Peyer's patch (tissue), 4 donors: ENCODE measurements at places on chromosomes 16 and 17. TPM values are rescaled to one million over a fixed set of nuclear protein-coding genes. Genes with fewer than 3 reads are reported as not detected.

Gene KRT31
- not detected for total RNA-seq

Gene C17orf113
- 8.6 TPM for total RNA-seq

DNA sequence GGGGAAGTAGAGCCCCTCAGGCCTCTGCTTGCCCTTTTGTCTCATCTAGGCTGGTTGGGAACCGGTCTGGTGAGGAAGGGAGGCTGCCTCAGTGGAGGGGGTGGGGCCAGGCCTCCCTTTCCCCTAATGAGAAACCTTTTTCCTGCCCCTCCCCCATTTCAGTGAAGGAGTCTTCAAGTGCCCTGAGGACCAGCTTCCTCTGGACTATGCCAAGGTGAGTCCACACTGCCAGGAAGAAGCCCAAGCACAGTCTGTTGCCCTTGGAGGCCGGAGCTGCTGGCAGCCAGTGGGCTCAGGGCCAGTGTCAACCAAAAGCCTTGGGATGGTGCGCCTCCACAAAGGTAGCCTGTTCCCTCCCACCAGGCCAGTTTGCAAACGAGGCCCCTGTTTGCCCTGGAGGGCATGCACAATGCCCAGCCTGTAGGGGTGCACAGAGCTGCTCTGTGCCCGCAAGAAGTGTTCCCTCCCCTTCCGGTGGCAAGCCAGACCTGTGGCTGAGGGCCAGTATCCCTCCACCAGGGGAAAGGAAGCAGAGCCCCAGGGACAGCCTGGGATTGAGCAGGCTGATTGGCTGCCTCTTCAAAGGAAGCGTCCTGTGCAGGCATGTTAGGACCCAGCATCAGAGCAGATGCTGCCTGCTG is 3.4 kb downstream of the TRAF4 start:
- DNase-seq, result no peak

DNA sequence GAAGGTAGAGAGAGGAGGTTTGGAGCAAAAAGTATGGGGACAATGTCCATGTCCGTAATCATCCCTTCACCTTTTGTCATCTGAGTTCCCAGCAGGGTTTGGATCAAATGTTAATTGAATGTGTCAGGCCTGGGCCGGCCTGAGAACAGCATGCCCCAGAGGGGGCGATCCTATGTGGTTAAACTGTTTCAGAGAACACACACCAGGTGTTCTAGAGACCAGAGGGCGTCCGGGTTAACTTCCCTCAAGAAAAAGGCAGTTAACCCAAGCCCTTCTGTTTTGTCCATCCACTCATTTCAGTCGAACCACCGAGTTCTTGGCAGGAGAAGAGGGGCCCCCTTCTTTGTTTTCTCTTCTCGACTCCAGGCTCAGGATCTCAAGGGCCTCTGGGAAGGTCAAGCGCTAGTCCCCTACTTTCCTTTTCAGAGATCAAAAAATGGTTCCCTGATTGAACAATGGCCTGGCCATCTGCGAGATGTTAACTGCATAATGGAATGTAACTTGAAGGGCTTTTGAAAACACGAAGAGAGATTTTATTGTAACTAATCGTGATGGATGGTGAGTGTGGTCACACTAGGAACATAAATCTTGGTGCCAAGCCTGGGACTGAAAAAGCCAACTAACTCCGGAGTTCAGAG is 142.5 kb downstream of the IRX3 start:
- DNase-seq, result no peak

DNA sequence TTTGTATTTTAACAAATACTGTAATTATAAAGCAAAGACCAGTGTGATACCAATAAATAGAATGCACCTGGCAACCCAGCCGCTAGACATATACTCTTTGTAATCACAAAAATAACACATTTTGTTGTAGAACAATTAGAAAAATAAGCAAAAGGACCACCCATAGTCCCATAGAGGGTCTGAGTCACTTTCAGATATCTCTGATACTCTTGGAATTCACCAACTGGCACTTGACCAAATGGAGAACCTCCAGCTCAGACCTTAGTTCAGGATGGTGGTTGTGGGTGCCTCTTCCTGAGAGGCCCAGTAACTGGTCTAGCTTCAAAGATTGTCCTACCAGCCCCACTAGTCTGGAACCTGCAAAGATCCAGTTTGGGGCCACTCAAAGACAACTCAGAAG is 789 bp upstream of the TERF2 start:
- no peak for DNase-seq
